ENCODE measurements at places on chromosomes 7 and 10. TPM values are rescaled to one million over a fixed set of nuclear protein-coding genes. Genes with fewer than 3 reads are reported as not detected.

CPXM2 gene
- 7.7 TPM for total RNA-seq

FAM171A1 gene
- 50.4 TPM for total RNA-seq

DNA sequence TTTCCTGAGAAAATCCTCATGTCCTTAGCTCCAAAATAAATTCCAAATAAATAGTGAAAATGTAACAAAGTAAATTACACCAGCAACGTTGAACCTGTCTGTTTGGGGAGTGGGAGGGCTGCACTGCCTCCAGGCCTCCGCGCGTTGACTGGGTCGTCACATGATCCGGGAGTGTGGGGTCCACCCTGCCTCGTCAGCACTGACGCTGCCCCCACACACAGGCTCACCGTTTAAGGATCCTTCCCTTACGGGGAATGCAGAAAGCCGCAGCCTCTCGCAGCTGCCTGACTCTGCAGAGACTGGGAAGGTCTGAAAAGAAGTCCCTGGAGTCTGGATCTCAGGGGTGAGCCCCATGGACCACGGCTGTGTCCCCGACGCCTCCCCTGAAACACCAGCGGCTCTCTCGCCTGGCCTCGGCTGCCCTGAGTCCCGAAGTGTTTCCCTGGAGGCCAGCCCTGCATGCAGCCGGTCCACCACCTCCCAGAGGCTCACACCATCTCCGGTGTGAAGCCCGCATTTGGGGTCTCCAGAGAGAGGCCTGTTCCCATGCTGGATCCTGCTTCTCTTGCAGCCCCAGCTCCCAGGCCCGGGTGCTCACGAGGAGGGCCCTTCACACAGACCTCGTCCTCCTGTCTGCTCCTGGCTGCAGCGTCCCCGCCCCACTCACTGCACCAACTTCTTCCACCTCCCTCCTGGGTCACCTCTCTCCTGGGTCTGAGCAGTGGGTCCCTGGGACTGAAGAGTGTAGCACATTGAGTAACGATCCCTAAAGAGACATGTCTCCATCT, 49.5 kb upstream of the ADGRA1 start:
- no peak for DNase-seq

- DNase-seq, result no peak
These were observed 65.9 kb downstream of the PDIA4 start for GRCh38 chr7:148962440-148962822.

GRCh38 chr7:30301751-30302150, 17.4 kb downstream of the ZNRF2 start:
- no peak for DNase-seq

GGCT gene
- 29.9 TPM for total RNA-seq

DNA sequence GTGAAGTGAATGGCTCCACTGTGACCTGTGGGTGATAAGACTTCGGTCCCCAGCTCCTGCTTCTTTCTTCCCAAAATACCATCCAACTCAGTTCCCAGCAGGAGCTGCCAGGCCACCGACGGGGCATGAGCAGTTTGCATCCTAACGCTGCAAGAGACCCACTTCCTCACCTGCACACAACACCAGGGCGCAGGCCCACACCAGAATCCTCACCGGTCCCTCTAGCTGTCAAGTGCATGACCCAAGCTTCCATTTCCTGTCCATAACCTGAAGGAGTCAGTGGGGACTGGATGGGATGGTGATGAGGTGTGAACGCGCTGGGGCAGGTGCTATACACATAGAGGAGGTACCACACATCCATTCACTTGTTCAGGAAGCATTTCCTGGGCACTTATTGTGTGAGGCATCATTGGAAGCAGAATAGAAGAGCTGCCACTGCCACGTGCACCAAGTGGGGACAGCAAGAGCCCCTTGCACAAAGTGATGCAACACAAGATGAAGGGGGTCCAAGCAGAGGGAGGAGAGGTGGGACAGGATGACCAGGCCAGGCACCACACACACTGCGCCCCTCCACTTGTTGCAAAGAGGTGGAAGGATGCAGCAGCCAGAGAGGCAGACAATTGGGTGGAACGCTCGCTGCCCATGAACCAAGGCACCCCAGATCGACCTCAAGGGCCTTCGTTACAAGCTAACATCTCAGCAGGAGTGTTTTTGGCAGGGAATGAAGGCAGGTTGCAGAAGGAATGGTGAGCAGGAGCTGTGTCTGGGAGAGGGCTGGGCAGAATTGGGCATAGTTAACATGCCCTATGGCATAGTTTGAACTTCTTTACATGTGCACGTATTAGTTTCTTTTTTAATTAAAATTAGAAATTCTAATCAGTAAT, 605.8 kb upstream of the MGMT start:
- no peak for DNase-seq

DNA sequence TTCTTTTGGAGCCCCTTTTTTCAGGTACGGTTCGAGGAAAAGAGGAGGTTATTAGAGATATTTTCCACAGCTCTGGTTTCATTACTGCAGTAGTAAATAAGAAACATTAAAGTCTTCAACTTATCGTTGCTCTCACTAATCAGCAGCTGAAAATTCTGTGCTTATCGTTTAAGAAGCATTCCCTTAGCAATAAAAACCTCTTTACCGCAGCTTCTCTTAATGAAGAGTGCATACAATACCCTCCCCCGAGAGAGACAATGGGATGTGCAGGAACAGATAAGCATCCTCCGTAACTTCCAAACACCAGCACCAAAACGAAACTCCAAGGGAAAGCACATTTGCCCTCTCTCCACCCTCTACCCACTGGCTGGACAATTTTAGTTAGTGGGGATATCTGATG, 384.5 kb downstream of the NEBL start:
- no peak for DNase-seq

DNA sequence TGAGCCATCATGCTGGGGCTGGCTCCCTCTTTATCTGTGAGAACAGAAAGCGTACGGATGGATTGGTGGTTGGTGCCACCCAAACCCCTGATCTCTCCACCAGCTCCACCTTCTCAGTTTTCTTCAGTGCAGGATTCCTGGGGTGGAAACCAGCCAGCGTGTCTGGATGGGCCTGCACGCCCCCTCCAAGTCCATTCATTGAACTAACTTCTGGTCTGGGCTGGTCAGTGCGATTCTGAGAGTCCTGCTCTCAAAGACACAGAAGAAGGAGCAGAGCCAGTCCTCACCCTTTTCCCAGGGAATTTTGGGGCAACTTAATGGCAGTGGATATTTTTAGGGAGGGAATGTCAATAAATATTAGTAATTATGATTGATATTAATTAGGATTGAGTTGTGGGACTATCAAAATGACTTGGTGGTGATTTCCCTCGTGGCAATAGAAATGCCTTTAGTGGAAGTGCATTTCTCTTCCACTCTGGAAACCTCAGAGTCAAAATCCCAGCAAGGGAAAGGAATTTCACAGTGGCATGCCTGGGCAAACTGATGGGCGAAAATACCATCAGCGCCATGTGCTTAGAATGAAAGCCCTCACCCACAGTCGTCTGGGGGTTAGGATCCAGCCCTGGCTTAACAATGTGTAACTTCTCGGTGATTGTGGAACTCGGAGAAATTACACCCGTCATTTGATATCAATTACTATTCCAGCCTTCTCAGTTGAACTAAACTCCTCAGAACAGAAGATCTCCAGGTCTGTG, 69.3 kb upstream of the EEPD1 start:
- DNase-seq, result no peak

DNA sequence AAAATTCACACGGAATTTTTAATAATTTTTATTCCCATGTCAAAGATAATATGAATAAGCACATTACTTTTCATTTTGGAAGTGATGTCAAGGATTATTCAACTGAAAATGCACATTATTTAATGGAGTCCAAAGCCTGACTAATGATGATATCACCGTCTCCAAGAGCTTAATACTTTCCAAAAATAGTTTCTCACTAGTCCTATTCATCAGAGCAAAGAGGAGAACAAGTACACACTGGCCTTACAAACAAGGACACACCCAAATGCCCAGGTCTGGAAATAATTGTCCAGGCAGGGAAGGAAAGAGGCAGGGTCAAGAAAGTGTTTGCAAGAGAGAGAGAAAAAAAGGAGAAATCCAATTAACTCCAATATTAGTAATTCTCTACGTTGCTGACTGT, 216.8 kb upstream of the CCDC6 start:
- no peak for DNase-seq

NKX2-3 gene
- total RNA-seq, result 4.9 TPM

GRCh38 chr10:73871295-73872189, 2.8 kb downstream of the CAMK2G start:
- DNase-seq, result peak; percentile 83

EZH2 gene
- total RNA-seq, result 18.1 TPM

THNSL1 gene
- total RNA-seq, result 3.2 TPM

DNA sequence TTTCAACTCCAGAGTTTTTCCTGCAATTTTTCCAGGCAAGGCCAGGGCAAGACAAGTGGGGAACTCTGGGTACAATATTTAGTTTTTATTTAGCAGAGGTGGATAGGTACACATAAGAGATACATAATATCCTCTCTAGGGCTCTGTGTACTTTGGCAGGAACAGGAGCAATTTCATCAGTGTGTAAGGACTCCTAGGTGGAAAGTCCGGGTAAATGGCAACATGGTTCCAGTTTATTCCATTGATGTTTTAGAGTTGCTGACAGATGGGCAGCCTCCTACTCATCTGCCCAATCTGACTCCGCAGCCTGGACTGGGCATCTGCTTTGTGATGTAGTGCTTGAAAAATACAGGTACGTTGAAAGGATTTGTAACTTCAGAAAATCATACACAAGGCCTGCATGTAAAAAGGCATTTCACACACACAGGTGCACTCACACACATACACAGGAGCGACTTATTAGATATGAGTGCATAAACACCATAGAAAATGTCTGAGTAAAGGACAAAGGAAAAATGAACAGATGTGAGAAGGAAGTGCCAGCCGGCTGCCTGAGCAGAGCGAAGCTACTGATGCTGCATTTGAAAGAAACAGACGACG, 5.7 kb downstream of the PON1 start:
- no peak for DNase-seq

IL2RA gene
- 2.1 TPM for total RNA-seq

- DNase-seq, result no peak
These were observed 1.2 kb upstream of the TBRG4 start for GRCh38 chr7:45112648-45113047.

DNA sequence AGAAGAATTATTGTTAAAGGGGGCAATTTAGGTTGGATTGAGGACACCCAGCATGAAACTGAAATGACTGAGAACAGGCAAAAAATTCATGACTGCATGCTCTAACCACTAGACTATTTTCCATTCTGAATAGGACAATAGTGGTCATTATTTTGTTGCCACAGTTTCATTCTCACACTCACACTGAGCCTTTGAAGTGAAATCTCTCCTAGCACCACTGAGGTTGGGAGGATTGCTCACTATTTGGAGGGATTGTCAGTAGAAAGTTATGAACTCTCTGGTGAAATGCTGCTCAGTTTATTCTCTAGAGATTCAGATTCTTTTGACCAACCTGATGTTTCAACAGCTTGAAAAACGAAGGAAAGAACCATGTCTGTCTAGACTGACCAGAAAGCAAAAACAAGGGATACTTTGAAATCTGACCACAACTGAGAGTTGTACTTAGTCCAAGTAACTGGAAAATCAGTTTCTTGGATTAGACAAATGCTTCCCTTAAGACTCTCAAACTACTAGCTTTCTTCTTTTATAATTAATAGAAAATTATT, 191.2 kb downstream of the DYNC1I1 start:
- DNase-seq, result no peak

DNA sequence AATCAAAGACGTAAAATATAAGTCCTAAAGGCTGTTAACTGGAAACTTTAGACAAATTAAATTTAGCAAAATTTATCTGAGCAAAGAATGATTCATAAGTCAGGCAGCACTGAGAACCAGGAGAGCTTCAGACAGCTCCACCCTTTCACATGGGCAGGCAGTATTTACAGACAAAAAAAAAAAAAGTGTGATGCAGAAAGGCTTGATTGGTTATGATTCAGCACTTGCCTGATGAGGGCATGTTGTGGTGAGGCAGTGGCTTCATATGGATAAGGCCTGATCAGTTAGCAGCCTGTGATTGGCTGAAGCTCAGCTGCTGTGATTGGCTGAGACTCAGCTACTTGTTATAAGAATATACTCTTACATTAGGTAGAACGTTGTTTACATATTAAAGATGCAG, 495.4 kb upstream of the POM121L12 start:
- no peak for DNase-seq

- no peak for DNase-seq
These were observed 201.7 kb upstream of the PTN start for GRCh38 chr7:137545059-137545716.

- no peak for DNase-seq
These were observed 124.4 kb downstream of the CLEC2L start for GRCh38 chr7:139647814-139648390.

DNA sequence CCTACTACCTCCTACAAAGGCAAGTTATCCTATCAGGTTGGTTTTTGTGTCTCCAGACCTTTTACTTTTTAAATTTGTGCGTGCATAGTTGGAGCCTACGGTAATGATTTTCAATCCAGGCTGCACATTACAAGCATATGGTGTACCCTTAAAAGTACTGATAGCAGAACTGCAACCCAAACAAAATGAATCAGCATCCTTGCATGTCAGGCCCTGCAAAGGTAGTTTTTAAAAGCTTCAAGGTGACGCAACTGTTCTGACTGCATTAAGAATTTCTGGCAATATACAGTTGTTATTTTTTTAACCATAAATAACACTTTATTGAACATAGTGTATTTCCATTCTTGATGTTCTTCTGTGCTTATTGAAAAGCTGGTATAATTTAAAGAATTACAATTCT, 28.9 kb downstream of the GNAT3 start:
- DNase-seq, result no peak

GRCh38 chr10:43137717-43138020, 576 bp upstream of the CSGALNACT2 start:
- peak; percentile 63 for DNase-seq

DNA sequence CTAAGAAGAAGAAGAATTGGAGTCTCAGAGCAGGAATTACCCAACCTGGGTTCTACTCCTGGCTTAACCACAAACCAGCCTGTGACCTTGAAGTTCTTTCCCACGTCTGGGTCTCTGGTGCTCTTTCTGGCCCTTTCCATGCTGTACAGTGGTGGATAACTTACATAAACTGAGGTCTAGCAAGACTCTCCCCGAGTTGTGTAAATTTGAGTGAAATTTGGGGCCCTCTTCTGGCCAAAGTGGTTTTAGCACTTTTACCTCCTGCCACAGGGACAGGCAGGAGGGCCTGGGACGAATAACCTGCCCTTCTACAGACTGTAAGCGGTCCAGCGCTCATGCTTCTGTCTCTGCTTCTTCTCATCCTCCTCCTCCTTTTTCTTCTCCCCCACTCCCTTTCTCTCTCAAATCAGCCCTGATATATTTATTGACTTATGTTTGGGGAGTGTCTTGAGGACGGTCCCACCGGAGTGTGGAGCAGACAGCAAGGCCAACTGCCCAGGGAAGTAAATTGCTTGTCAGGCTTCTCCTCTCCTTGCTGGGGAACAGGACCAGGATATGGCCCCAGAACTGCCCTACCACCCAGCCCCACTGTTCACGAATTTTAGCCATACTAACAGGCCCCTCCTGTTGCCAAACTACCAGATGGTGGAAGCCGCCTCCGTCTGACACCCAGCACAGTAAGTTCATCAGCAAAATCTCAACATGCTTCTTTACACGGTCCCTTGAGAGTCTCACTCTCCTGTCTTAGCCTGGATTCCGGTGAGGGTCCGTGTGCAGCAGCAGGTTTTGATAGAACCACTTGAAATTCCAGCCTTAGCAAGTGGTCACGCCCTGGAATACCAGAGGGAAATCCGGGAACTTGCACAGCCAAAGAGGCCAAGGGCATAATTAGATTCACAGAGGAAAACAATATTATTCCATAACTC, 4.0 kb upstream of the SH3PXD2A start:
- DNase-seq, result peak; percentile 90

- DNase-seq, result no peak
These were observed 53.3 kb downstream of the ZMYND11 start for GRCh38 chr10:188546-188945.

All from mucosa of descending colon (tissue), 3 donors.